ENCODE measurements at places on chromosomes 11 and 22. TPM values are rescaled to one million over a fixed set of nuclear protein-coding genes. Genes with fewer than 3 reads are reported as not detected.

TEX12 gene
- 0.23 TPM for total RNA-seq

SLC36A4 gene
- 30.3 TPM for total RNA-seq

MYBPC3 gene
- not detected for total RNA-seq

FGF3 gene
- total RNA-seq: not detected

GRAMD1B gene
- total RNA-seq: 0.46 TPM

ISX gene
- total RNA-seq: not detected

GRIA4 gene
- total RNA-seq: not detected

TYMP gene
- 56.0 TPM for total RNA-seq

PLET1 gene
- not detected for total RNA-seq

SLC22A6 gene
- not detected for total RNA-seq

SLC7A4 gene
- total RNA-seq: not detected

GNG3 gene
- total RNA-seq: not detected

BDNF gene
- total RNA-seq: 0.36 TPM

KCTD14 gene
- total RNA-seq: 19.3 TPM
